NCI-H460 (cell line): ENCODE measurements at places on chromosomes 7 and 10.

GRCh38 chr7:109552017-109552416, 982.3 kb downstream of the DNAJB9 start:
- peak; percentile 7 for DNase-seq

DNA sequence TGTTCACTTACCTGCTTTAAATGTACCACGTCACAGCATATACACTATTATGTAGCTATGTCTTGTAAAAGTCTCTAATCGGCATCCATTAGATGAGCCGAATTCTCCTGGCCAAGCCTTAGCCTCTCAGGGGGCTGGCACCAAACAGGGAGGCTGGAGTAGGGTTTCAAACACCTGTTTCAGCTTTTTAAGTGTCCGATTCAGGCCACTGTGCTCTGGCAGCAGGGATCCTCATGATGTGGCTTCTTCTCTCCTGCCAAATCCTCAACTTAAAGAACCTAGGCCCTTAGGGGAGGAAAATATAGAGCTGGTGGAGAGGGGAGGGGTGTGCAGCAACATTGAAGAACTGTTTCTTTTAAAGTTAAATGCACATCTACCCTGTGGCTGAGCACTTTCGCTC, 68.5 kb upstream of the NFKB2 start:
- DNase-seq, result no peak

GRCh38 chr7:107813524-107813923, 10.5 kb upstream of the SLC26A3 start:
- DNase-seq, result no peak

GRCh38 chr10:60532696-60533468, 143.2 kb upstream of the ANK3 start:
- no peak for DNase-seq

DNA sequence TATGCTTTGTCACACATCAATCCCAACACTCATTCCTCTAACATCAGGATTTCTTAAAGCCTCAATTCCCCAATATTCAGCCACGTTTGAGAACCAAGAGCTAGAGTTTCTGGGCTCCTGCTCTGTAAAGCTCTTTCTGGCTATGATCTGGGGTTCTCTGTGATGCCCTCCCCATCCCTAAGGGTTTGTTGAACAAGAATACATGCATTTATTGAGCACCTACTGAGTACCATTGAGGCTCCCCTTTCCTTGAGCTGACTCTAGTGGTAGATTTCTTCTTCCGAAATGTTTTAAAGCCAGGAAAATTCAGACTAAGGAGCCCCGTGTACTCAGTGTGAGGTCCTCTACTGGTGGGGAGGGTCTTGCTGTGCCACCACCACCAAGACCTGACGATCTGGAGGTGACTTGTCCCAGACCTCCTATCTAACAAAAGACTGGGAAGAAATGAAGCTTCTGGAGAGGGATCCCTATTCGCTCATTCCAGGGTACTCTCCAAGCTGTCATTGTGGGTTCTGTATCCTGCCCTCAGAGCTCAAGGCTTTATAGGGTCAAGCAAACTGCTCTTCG, 23.1 kb upstream of the SRGN start:
- no peak for DNase-seq

DNA sequence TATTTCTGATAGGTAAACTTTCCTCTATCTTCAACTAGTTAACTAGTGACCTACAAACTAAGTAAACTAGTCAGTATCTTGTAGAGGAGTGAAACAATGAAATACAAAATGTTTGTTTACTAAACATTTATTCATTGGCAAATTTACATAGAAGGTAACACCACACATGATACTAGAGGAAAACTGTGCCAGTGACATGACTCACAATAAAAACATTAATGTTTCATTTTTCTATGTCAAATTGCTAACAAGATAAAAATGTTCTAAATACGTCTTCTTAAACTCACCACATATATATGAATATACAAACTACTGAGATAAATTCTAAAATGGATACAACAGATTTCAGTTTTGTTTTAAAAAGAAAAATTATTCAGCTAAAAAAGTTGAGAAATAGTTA, 471.3 kb downstream of the PARD3 start:
- DNase-seq, result no peak

GRCh38 chr7:24932815-24933214, 47.2 kb downstream of the OSBPL3 start:
- no peak for DNase-seq
